ENCODE measurements at places on chromosomes 2 and 18. TPM values are rescaled to one million over a fixed set of nuclear protein-coding genes. Genes with fewer than 3 reads are reported as not detected.

GRCh38 chr18:53991202-53991601, 233.3 kb downstream of the MBD2 start:
- DNase-seq, result no peak

DNA sequence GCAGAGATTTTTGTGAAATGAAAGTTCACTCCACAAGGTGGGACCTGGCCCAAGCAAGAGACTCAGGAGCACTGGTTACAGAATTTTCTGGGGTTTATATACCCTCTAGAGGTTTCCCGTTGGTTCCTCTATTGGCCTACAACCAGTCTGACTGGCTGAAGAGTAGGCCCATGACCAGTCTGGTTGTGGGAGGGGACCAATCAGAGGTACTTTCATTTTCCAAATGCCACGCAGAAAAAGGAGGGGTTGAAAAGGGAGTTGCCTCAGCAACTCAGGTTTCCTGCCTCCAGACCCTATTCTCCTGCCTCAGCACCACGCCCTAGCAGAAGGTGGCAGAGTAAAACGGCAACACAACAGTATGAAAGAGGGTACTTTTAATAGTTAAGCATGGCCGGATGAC, 98.4 kb downstream of the COLEC12 start:
- no peak for DNase-seq

GRCh38 chr2:11299439-11299838, 45.0 kb downstream of the ROCK2 start:
- no peak for DNase-seq

GRCh38 chr2:147017951-147018645, 826.7 kb upstream of the ACVR2A start:
- DNase-seq, result no peak

DNA sequence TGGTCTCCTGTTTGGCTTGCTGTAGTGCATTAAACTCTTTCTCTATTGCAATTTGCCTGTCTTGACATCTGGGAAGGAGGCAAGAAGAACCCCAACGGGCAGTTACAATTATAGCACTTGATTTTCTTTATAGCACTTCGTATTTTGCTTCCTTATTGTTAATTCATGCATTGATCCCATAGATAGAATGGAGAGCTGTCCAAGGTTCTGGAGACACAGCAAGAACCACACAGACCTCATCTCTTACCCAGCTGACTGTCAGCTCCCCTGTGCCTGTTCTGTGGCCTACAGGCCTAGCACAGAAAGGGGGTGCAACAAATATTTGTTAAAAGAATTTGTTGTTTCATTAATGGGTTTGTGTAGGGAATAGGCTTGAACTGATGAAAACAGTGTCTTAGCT, 194.3 kb downstream of the GALNT1 start:
- DNase-seq, result no peak

DNA sequence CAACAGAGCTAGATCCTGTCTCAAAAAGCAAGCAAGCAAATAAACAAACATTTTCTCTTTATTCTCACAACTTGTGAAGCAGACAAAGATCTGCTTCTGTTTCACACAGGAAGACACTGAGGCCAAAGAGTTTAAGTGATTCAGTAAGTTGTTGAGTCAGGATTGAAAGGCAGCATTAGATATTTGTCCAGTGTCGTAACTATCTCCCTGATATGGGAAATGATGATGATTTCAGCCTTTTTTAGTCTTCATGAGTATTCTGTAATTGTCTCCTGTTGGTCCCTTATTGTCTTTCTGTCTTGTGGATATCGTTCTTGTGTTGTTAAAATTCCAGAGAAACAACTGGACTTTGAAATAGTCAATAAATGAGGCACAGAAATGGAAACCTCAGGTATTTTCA, 59.6 kb downstream of the GATA6 start:
- DNase-seq, result no peak

GRCh38 chr18:7205346-7205745, 25.5 kb upstream of the LRRC30 start:
- DNase-seq, result no peak

DNA sequence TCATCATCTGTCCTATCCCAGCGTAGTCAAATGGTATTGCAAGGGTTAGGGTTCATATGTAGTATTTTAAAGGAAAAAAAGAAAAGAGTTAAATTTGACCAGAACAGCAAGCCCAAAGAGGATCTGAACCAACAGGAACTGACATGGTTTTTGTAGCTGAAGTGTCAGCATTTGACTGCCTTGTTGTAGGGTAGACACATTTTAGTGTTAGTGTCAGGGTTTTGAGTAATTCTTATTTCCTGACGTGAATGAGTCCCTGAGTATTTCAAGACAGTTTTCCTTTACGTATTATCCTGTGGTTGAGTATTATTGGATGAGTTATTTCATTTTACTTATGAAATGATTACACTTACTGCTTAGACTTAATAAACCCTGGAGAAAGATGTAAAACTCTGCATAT, 173.3 kb upstream of the ZEB2 start:
- DNase-seq, result no peak

- DNase-seq, result no peak
These were observed 142.2 kb downstream of the UBE2E3 start for GRCh38 chr2:181122601-181123000.

- DNase-seq, result no peak
These were observed 97.6 kb downstream of the SH3RF3 start for GRCh38 chr2:109226622-109227021.

GRCh38 chr2:16397681-16398475, 267.8 kb downstream of the CYRIA start:
- no peak for DNase-seq

GRCh38 chr2:121648206-121649148, 785 bp downstream of the CLASP1 start:
- peak; percentile 53 for DNase-seq

DNA sequence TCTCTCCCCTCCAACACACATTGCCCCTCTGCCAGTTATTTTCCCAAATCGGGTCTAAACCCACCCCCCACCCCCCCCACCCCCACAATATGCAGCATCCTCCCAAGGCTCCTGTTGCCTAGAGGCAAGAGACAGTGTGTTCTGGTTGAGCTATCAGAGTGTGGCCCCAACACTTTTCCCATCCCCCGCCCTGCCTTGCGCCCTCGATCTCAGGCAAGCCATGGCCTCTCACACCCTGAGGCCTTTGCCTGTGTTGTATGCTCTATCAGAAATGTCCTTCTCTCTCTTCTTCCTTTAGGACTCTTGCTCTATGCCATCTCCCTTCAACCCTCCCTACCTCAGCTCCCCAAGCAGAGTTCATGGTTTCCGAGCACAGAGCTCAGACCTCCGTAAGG, 9.5 kb upstream of the GRHL1 start:
- no peak for DNase-seq

GRCh38 chr18:76953583-76954233, 131.4 kb downstream of the ZNF236 start:
- DNase-seq, result no peak

DNA sequence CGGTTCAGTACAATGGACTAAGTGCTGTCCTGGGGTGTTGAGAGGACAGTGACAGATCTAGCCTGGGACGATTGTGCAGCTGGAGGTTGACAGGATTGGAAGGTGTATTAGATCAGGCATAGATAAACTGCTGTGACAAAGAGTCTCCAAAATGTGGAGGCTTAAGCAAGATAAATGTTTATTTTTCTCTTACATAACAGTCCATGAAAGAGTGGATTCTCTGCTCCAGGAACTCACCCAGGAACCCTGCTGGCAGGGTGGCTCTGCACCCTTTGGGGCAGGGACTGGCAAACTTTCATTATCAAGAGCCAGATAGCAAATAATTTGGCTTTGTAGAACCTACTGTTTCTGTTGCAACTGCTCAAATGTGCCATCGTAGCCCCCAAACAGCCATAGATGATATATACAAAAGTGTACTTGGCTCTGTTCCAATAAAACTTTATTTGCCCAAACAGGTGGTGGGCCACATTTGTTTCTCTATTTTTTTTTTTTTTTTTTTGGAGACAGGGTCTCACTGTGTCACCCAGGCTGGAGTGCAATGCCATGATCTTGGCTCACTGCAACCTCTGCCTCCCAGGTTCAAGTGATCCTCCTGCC, 9.7 kb downstream of the HRH4 start:
- no peak for DNase-seq

The GCKR gene
- not detected for total RNA-seq

The COL3A1 gene
- total RNA-seq, result not detected

The ASAP2 gene
- 0.17 TPM for total RNA-seq

The ANKRD62 gene
- not detected for total RNA-seq

The SP5 gene
- not detected for total RNA-seq
